ENCODE measurements at places on chromosomes 7 and 10.

GRCh38 chr7:26617066-26617465 lies 247.3 kb downstream of the SKAP2 start:
- DNase-seq: no peak

- no peak for DNase-seq
These were observed 256.9 kb upstream of the TPK1 start for GRCh38 chr7:145092766-145093165.

- DNase-seq: no peak
These were observed 71.6 kb downstream of the ADARB2 start for GRCh38 chr10:1665681-1666080.

GRCh38 chr7:85405016-85405902 lies 218.4 kb upstream of the SEMA3D start:
- DNase-seq: no peak

DNA sequence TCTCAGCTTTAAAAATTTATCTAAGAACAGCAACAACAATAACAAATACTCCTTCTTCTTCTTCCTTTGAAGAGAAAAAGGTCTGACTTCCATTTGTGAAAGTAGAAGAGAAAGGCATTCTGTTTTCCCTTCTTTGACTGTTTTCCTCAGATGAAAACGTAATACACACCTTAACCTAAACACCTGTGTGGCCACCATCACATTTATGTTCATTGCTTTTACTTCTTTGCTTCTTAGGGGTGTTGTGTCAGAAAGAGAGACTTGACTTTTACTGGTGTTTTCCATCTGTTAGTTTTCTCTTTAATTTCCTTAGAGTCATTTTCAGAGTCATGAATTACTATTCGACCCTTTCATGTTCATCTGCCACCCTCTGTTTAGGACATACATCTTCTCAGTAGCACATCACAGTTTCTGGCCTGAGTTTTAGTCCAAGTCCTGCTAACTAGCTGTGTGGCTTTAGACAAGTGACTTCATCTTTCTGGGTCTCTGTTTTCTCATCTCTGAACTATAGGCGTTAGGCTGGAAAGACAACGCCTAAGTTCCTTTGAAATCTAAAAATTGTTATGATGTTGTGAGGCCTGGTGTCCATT lies 283.8 kb downstream of the GATA3 start:
- no peak for DNase-seq

- DNase-seq: no peak
These were observed 207.7 kb downstream of the MALRD1 start for GRCh38 chr10:19256331-19256730.

GRCh38 chr10:65907199-65907712 lies 1018.6 kb upstream of the LRRTM3 start:
- DNase-seq: no peak

GRCh38 chr7:2225336-2225735 lies 7.4 kb downstream of the MAD1L1 start:
- no peak for DNase-seq

- DNase-seq: no peak
These were observed 8.5 kb downstream of the ASAH2 start for GRCh38 chr10:50242777-50243176.

GRCh38 chr7:30182814-30183213 lies 48.0 kb downstream of the MTURN start:
- DNase-seq: no peak

DNA sequence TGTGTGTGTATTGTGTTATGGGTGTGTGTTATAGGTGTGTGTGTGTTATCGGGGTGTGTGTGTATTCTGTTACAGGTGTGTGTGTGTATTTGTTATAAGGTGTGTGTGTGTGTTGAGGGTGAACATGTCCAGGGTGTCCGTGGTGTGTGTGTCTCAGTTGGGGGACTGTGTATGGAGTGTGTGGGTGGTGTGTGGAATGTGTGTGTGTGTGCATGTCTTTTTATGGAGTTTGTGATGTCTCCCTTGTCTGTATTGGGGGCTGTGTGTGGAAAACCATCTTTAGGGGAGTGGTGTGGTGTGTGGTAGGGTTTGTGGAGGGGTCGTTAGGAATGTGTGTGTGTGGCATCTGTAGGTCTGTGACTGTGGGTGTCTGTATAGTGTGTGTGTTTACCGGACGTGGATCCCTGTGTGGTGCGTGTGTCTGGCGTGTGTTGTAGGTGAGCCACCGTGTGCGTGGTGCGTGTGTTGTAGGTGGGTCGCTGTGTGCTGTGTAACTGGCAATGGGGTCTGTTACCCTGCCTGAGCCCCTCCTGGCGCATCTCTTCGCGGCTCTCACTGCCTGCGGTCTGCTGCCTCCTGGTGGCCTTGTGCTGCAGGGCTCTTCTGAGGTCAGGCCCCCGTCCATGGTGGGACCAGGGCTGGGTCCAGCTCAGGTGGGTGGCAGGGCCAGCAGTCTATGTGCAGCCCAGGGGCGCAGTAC lies 61.7 kb downstream of the PALD1 start:
- no peak for DNase-seq

- DNase-seq: no peak
These were observed 26.3 kb upstream of the FAM13C start for GRCh38 chr10:59388671-59388976.

DNA sequence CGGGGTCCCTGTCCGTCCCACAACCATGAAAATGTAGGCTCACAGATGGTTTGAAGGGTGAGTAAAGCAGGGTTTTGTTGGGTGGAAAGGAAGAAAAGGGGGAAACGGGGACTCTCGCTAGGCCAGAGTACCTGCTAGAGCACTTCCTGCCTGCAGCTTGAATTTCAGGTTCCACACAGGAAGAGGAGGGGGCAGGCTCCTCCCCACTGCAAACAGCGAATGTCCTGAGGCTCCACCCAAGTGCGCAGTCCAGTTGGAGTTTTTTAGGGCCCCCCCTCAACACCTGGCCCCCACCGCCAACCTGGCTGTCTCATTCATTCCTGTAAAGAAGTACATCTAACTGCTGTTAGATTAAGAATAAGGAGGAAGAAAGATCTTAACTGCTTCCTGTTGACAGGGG lies 414.7 kb downstream of the SH2D4B start:
- no peak for DNase-seq

DNA sequence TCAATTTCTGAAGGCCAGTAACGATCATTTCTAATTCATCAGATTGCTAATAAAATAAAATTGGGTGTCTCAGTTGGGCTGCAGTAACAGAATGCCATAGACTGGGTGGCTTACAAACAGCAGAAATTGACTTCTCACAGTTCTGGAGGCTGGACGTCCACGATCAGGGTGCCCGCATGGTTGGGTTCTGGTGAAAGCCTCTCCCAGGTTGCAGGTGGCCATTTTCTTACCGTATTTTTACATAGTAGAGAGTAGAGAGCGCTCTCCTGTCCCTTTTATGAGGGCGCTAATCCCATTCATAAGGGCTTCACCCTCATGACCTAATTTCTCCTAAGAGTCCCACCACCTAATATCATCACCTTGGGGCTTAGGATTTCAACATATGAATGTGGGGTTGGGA lies 106.0 kb downstream of the SPAG6 start:
- DNase-seq: no peak

- DNase-seq: no peak
These were observed 37.7 kb upstream of the MAP3K8 start for GRCh38 chr10:30396293-30396692.

- no peak for DNase-seq
These were observed 232.9 kb upstream of the GRB10 start for GRCh38 chr7:51015581-51015980.

DNA sequence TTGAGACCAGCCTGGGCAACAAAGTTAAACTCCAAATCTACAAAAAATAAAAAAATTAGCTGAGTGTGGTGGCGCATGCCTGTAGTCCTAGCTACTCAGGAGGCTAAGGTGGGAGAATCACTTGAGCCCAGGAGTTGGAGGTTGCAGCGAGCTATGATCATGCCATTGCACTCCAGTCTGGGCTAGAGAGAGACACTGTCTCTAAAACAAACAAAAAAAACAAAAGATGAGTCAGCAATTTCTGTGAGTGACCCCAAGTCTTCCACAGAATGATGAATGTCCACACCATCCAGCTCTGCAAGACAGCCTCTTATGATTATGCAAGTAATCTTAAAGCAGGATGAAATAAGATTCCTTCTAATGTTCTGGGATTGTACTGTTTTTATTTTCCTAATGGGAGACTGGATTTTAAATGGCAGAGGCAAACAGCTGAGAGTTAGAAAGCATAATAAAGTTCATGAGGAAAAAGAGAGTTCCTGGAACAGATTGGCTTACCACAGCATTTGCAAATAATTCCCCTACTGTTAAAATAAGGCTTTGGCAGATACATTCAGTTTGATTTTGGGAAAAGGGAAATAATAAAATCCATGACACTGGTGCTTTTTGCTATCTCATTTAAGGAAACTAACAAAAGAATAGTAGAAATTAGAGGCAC lies 18.9 kb upstream of the PRKAR2B start:
- DNase-seq: no peak

DNA sequence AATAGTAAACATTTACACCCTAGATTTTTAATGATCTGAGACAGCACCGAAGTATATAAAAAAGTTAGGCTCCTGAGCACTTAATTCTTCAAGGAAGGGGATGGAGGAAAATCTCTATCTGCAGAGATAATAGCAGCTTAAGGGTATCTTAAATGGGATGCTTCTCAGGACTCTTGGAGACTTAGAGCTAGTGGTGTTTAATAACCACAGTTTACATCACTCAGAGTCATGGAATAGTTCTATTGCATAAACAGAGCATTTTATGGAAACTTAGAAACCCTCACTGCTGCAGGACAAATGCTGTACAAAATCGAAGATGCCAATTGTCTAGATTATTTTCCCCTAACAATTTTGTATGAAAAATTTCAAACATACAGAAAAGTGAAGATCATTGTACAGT lies 398.9 kb upstream of the GALNT17 start:
- no peak for DNase-seq

- DNase-seq: no peak
These were observed 64.2 kb downstream of the CUL2 start for GRCh38 chr10:35025916-35026315.

GRCh38 chr10:30943451-30943850 lies 88.2 kb downstream of the ZNF438 start:
- DNase-seq: no peak

DNA sequence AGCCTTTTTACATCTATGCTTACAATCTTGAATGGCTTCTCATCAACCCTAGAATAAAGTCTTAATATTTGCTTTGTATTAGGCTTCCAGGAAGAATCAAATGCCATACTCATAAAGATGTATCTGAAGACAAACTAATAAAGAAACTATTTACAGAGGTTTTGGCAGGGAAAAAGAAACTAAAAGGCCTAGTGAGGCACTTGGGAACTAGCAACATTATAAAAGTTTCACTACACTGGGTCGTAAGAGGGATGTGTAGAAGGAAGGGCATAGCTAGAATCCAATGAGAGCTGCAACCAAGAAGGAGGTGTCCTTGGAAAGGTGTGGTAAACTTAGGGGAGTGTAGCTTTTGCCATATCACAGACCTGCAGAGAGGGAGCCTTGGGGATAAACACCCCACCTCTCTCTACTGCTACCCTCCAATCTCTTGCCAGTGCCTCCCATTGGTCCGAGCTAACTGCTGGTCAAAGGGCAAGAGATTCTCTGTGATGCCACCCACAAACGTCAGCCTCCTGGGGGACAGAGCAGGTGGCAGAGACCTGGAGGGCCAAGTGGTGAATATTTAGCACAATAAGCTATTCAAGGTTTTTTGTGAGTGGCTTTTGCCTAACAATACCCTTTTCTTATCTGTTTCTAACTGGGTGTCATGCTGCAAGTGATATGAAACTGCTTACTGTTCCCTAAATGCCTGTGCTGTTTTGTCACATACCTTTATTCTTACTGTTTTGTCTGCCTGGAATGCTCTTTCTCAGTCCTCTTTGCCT lies 60.7 kb downstream of the CPED1 start:
- DNase-seq: no peak

DNA sequence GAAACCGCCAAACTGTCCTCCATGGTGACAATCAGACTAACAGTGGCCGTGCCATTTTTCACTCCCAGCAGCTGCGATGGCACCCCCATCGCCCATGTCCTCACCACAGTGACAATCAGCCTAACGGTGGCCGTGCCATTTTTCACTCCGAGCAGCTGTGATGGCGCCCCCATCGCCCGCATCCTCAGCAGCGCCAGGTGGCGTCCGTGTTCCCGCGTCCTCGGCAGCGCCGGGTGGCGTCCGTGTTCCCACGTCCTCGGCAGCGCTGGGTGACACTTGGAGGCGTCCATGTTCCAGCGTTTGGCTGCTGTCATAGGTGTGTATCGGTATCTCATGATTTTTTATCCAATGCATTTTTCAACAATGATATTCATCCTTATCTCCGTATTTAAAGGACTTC lies 267.3 kb downstream of the PTPRN2 start:
- DNase-seq: no peak

DNA sequence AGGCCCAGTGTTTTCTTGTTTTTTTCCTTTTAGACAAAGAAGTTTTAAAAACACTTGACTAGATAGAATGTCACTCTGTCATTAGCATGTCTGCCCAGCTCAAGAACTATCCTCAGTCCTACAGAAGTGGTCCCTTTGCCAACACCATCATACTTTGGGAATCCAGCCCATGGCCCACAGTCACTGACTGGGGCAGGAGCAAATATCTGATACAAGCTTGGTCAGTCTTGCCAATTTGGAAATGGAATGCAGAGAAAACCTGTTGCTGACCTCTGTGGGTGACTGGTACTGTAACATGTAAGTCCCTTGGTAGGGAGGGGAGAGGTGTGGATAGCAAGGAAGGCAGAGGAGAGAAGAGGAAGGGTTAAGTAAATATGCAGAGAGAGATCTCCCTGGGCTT lies 47.8 kb downstream of the IPMK start:
- DNase-seq: no peak

DNA sequence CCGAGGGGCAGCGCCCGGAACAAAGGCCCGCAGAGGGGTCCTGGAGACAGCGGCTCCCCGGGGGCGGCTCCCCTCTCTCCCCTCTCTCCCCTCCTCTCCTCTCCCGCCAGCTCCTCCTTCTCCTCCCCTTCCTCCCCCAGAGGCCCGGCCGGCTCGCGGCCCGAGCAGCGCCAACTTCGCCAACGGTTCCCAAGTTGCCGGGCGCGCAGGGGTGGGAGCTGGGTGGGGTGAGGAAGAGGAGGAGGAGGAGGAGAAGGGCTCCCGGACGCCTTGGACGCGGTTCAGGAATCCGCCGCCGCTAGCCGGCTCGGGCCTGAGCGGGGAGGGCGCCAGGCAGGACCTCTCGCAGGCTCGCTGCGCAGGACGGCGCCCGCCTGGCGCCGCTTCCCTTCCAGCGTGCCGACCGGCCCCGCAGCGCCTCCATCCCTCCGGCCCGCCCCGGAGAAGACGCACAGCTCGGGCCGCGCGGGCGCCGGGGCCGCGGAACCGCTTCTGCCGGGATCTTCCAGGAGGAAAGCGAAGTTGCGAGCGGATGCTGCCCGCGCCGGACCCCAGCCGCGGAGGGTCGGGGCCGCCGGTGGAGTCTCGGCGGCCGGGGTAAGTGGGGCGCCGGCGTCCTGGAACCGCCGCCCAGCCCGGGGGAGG lies at the start of gene CHST3:
TSS of gene CHST3 (plus strand) at position 298 of the 645 bp plus-strand sequence. CDS start 41,448 bp downstream, outside the sequence.
- DNase-seq: no peak

DNA sequence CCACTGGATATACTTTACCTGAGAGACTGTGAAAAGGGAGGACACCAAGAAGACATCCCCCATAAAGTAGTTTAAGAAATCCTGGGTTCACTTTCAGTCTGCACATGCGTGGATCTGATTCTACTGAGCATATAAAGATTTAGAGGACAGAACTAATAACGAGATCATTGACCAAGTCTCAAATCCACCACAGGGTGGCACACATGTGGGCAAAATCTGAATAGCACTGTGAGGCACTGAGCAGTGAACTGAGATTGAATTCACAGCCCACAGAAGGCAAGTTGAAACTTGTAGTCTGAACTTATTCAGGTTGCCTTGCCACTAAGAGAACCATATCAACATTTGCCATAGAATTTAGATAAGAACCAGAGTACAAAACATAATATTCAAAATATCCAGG lies 818.6 kb downstream of the GRID1 start:
- no peak for DNase-seq
